ENCODE measurements at places on chromosomes 2 and 18.

- no peak for DNase-seq
Measured at GRCh38 chr2:224094413-224094812, 55.3 kb upstream of the SERPINE2 start.

DNA sequence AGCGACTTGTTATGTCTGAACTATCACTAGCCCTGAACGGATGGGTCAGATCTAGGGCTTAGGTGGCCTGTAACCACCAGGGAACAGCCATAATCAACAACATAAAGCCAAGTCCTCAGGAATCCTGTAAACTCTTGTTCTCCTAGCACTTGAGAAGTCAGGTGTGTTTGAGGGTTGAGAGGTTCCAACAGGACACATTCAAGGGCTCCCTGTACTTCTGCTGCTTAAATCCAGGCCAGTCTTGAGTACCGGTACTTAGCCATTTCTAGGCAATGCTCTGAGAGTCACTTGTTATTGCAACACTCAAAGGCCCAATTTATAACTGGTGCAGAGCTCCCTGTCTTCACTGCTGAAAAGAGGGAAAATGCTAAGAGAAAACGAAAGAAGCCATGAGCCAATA, 21.6 kb upstream of the SLC40A1 start:
- no peak for DNase-seq

- DNase-seq = no peak
Measured at GRCh38 chr2:95008306-95008705, 17.2 kb upstream of the MAL start.

DNA sequence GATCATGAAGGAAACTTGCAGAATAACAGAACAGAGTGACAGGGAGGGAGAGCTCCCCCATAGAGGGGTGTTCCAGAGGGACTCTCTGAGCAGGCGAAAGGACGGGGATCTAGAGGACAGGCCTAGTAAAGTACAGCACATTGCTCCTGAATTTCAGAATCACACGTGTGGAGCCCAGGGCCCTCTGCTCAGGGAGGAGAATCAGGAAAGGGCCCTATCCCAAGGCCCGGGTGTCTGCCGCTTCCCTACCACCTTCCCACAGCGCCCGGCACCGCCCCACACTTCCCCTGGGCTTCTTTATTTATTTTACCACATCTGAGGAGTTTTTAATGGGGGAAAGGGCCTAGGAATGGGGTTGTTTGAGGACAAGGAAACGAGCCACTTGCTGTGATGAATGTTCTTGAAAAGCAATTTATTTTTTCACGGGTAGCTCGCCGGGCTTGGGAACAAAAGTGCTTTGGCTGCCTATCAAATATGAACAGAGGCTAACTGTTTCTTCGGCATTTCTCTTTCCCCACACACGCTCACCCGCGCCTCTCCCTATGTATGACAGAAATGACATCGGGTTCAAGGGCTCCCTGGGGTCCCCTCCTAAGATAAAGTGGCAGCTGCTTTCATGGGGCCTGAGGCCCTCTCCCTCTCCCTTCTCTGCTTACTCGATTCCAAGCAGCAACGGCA, 79.3 kb upstream of the GLI2 start:
- DNase-seq = no peak

DNA sequence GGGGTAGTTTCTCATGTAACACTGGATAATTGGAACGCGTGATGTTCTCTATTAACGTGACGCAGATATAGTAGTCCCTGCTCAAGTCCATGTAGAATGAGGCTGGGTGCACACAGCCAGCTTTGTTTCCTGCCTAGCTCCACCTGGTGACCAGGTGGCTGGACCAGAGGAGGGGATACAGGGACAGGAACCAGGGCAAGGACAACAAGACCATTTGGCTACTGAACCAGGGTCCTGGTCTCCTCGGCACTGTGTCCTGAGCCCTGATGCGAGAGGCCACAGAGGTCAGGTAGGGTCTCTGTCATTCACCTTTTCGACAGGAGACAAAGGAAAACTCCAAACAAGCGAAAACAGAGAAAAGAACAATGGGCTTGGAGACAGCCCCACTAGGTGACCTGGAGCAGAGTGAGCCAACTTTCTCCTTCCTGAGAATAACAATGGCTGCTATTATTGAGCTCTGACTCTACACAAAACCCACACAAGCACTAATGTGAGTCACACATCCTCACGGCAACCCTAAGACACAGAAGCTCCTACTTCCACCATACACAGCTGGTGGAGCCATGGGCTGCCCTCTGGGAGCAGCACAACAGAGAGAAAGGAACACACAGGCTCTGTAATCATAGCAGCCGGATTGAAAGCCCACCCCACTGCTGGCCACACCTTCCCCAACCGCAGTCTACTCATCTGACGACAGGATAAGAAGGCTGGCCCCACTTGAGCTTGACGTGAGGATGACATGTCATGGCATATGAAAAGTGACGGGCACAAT, 67.3 kb upstream of the TEX51 start:
- DNase-seq = no peak

GRCh38 chr2:134099273-134099672, 154.6 kb upstream of the MGAT5 start:
- no peak for DNase-seq

DNA sequence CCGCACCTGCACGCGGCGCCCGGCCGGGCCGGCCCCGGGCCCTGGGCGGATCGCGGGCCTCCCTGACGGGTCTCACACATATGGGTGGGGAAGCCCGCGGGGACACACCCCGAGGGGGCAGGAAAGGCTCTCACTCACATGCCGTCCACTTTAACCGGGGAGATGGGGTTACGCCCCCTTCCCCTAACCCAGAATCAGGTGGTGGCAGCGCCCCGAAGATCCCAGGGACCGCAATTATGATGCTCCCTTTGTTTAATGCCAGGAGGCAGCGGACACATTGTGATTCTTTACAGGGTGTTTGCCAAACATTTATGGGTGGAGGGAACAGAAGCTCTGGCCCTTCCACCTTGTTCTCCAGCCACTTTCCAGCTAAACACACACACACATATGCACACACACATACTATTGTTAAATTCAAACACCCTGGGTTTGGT, 424 bp upstream of the ANKRD44 start:
- DNase-seq = no peak

DNA sequence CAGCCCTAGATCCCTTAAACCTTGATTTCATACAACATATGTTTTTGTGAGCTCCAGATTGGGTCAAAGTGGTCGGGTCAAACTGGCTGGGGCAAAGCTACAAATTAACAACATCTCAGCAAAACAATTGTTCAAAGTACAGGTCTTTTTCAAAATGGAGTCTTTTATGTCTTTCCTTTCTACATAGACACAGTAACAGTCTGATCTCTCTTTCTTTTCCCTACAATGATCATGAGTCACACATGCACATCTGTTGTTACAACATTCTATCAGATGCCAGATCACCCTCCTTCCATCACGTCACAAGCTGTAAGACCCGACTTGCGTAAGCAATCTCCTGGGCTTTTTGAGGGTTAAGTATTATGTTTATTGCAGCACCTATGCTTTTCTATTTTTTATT, 55.1 kb downstream of the RHOB start:
- DNase-seq = no peak

GRCh38 chr18:37307181-37307580, 258.4 kb downstream of the CELF4 start:
- no peak for DNase-seq

DNA sequence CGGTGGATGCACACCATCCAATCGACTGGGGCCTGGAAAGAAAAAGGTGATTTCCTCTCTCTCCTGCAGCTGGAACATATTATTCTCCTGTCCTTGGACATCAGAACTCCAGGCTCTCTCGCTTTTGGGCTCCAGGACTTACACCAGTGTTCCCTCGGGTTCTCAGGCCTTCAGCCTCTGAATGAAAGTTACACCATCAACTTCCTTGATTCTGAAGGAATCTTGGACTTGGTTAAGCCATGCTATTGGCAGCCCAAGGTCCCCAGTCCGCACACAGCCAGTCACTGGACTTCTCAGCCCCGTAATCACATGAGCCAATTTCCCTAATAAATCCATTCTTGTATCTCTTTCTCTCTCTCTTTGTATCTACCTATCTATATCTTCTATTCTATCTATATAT, 418.9 kb downstream of the IRS1 start:
- DNase-seq = no peak

GRCh38 chr2:194116861-194117260, 1540.2 kb upstream of the SLC39A10 start:
- no peak for DNase-seq

DNA sequence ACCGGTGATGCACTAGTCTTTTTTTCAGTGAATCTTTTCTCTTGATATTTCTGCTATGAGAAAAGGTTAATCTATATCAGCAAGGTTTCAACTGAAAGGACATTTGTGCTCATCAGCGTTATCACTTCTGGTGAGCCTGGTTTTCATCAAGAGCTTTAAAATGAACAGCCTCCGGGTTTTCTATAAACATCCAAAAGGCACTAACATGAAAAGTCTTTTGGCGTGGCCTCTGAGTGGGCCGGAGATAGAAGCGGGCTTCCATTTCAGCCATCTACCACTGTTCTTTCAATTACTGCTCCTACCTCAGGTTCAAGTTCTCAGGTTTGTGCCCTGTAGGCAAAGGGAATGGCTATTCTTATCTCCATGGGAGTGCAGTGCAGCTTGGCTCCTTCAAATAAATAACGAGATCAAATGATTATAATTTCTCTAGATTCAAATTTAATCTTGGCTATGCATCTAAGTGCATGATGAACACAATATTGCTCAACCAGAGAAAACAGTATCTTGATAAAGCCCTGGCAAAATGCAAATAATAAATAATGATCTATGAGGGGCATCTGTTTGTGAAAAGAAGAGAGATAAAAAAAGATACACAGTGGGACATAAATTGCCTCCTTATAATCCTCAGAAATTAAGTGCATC, 314.8 kb downstream of the CDH2 start:
- no peak for DNase-seq

- DNase-seq = no peak
Measured at GRCh38 chr2:88329815-88330603, 122.5 kb downstream of the FOXI3 start.

GRCh38 chr2:74551942-74552913, 1.5 kb downstream of the LOXL3 start:
- DNase-seq = no peak

GRCh38 chr2:125243074-125243473, 1218.0 kb downstream of the CNTNAP5 start:
- no peak for DNase-seq

DNA sequence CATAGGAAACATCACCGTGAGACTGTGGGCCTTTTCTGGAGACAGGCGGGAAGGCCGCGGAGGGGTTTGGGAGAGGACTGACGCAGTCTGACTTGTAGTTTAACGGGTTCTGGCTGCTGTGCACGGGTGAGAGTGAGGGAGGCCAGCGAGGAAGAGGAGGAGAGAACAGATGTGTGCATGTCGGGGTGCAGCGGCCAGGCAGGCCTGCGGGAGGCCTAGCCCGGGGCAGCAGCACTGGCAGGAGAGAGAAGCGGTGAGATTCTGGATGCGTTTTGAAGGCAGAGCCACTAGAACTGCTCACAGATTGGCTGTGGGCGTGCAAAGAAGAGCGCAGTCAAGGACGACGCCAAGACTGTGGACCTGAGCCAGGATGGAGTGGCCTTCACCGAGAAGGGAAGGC, 53.9 kb downstream of the PTGR3 start:
- no peak for DNase-seq

GRCh38 chr2:103327386-103327785, 565.6 kb downstream of the TMEM182 start:
- DNase-seq = no peak

DNA sequence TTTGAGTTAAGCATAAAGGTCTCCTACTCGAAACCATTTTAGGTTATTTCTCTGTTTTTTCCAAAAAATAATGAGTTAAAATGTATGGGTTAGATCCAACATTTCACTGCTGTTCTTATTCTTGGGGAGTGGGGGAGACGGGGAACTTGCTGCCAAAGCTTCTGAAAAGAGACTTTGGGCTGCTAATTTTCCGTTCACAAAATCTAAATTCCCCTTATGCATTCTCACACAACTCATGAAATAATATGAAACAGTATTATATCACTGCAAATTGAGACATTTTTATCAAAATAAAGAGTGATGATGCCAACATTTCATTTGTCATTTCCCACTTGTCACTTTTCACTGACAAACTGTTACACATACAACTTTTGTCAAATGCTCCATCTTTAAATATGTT, 7.8 kb downstream of the SATB2 start:
- DNase-seq = no peak

DNA sequence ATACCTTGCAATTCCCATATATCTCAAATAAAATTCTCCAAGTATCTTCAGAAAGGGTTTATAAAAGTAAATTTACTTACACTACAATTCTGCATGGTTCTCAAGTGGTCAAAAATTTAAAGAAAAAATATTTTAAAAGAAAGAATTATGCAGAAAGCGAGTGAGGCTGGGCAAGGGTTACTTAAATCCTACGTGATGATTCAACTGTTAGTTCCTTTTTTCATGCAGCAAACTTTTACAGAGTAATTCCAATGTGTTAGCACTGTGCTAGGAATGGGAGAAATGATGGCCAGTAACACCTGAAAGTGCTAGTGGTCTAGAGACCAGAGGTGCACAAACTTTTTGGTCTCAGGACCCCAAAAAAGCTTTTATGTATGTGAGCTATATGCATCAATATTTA, 133.4 kb downstream of the ATAD2B start:
- no peak for DNase-seq

DNA sequence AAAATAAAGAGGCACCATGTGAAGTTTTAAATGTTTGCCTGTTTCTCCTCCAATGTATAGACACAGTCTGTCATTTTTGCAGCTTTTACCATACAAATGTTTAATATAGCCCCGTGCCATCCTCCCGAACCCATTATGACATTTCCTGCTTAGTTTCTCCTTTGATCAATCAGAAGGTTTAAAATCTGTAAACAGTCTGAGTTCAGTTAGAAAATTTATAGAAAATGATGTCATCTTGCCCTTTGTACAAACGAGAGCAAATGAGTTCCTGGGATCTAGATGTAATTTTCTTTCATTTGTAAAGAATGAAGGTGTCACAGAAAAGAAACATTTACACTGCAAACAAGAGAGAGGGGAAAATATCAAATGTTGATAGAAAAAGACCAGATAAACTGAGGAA, 62.7 kb upstream of the NFU1 start:
- no peak for DNase-seq

DNA sequence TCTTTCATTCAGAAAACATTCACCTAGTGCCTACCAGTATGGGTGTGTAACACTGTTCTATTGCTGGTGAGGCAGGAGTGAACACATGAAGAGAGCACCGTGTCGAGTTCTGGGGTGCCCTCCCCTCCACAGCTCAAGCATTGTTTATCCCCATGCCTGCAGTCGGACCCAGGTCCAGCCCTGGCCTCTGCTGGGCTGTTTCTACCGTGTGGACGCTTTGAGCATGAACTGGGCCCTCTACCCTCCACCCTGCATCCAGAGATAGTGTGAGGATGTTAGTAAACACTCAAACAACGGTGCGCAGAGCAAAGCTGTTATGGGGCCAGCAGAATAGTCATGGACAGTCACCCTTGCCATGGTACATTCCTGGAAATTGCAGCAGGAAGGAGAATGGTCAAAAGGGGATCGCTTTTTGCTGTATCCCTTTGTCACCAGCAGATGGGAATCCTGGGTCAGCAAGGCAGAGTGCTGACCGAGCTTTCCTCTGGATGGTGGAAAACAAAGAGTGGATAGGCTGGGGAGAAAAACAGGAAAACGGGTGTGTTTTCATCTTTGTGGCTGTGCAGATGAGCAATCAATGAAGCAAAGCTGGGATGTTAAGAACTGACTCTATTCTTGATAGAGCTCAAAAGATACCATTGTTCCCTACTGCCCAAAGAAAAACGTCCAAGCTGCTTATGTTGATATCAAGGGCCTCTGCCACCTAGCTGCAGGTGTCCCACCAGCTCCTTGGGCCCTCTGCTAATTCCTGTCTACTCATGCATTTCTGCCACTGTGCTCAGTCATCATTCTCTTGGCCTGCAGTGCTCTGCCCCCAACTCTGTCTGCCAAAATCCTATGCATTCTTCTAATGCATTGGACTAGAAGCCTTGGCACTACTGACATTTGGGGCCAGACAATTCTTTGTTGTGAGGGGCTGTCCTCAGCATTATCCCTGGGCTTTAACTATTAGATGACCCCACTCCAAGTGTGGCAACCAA, 38.7 kb downstream of the REEP1 start:
- no peak for DNase-seq

Measured in NCI-H2081 treated with DMSO at 0.1 percent for 48 hours (cell line).